ENCODE measurements at places on chromosomes 16 and 17.
A peak's percentile ranks its signal among the peaks of the same experiment; 100 is the strongest.

GRCh38 chr17:77450742-77451244 is 310.0 kb downstream of the SEC14L1 start:
- DNase-seq, result no peak

- no peak for DNase-seq
These were observed 604 bp downstream of the HS3ST3B1 start for GRCh38 chr17:14301279-14302090.

DNA sequence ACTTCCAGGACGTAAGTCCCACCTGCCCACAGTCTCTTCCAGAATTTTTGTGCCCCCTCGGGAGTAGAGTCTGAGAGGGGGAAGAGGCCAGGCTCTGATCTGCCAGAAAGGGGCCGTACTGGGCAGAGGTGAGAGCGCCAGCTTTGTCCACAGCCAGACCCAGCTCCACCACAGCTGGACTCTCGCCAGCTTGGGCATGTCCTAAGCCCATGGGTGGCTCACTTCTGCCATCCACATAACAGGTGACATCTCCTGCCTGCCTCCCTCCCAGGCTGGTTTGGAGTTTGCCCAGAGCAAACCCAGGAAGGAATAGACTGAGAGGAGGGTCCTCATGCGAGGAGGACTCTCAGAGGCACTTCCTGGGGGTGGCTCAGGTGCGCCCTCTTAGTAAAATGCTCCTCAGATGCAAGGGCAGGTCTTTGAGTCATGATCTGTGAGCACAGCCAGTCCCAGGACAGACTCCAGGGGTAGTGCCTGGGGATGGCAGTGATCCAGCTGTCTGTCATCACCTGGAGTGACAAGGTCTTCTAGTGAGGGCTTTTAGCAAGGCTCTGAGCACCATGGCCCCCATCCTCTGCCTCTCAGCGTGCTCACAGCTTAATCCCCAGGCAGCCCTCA is 89.2 kb downstream of the AMFR start:
- DNase-seq, result no peak

DNA sequence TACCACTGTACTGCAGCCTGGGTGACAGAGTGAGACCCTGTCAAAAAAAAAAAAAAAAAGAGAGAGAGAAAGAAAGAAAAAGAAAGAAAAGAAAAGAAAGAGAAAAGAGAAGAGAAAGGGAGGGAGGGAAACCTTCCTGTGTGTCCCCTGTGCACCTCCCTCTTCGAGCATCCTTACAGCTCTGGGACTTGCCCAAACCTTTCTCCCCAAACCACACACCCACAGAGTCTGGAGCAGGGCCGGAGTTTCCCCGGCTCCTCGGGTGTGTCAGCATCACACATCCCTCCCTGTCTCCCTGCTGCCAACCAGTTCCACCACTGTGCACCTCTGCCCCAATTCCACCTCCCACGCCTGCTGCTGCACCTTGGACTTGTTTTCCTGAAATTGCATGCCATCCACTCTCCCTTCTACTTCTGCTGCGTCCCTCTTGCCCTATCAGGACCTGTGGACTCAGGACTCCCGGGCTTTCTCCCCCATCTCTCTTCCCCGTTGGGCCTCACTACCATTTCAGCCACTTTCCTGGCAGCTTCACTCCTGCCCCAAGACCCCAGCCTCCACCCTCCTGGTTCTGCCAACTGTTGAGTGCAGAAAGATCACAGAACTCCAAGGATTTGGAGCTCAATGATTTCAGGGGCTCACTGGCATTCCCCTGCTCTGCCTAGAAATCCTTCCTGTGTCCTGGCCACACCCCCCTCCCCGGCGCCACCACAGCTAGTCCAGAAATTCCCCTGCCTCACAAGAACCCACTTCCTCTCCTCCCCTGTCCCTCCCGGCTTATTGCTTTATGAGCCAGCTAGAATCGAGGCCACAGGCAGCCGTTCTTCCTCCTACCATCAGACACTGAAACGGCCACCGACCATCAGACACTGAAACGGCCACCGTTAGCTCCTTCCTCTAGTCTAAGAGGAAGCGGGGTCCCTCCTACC is 3.7 kb upstream of the CDK3 start:
- DNase-seq, result no peak

DNA sequence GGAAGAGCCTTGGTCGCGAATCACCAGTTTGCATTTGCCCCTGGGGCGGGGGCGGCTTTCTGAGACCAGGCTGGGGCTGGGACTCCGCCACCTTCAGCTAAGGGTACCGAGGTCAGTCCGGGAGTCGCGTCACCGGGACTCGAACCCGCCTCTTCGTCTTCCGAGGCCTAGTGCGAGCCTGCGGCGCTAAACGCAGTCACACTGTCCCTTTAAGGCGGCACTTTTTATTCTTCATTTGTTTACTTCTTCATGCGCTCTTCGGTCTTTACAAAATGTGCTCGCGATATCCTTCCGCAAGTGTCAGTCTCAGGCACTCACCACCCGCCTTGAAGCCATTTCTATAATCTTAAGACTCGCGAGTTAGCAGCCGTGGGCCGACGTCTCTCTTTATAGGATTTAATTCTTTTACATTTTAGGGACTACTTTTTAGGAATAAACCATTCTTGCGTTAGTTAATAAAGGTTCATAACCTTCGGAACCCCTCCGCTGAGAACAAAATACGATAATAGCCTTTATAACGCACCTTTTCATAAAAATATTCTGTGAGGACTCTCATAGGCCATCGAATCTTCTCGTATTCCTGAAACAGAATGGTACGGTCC is 593 bp upstream of the HEXIM1 start:
- DNase-seq, result peak; percentile 97

- no peak for DNase-seq
These were observed 41.4 kb downstream of the FOXK2 start for GRCh38 chr17:82560802-82561428.

DNA sequence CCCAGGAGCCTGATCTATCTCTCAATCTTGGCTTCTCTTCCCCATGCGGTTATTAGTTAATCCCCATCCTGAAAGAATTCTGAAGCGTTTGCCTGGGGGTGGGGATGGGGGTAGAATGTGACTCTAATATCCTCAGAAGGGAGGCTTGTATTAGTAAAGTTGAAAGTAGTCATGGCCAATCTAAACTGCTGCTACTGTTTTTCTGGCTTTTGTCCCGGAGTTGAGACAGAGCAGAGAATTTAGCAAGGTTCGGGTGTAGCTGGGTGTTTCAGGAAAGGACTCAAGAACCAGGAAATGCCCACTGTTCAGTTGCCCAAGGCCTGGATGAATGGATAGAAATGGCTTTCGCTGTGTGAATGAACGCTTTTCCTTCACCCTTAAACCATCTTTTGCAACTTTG is 17.6 kb upstream of the ITGAM start:
- DNase-seq, result no peak

DNA sequence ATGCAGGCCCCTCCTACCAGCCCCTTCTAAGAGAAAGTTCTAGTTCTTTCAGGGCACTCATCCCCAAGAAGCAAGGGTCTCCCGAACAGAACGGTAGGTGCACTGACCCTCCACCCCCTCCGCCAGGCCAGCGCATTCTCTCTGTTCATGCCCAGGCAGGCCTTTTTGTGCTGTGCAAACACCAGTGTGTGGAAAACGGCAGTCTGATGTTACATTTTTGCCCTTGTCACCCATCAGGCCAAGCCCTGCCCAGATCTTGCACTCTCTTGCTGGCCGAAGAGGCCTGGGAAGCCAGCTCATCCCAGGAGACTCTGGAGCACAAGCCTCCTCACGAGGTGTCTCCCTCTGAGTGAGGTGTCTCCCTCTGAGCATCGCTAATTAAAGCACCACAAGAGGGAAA is 16.1 kb upstream of the MTSS2 start:
- peak; percentile 15 for DNase-seq

- no peak for DNase-seq
These were observed 390.3 kb upstream of the CCL2 start for GRCh38 chr17:33864758-33865229.

GRCh38 chr16:20611350-20611902 is 35.3 kb upstream of the ACSM2B start:
- peak; percentile 89 for DNase-seq

- no peak for DNase-seq
These were observed 77.7 kb downstream of the AATF start for GRCh38 chr17:37026531-37026869.

- DNase-seq, result no peak
These were observed 22.7 kb downstream of the UTS2R start for GRCh38 chr17:82394278-82394677.

DNA sequence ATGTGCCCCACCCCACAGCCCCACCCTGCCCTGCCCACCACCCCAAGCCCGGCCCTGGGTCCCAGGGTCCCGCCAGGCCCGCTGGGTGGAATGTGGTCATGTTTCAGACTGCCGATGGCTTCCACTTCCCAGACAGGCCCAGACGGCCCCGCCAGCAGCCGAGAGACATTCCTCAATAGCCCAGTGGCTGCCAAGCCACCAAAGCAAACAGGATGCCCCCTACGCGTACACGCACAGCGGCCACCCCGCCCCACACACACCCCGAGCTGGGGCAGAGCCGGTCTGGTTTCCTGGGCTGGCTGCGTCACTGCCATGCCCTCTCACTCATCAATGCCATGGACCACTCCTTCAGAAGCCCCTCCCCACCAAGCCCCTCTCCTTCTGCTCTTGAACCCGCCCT is 1.2 kb upstream of the KRT17 start:
- no peak for DNase-seq

DNA sequence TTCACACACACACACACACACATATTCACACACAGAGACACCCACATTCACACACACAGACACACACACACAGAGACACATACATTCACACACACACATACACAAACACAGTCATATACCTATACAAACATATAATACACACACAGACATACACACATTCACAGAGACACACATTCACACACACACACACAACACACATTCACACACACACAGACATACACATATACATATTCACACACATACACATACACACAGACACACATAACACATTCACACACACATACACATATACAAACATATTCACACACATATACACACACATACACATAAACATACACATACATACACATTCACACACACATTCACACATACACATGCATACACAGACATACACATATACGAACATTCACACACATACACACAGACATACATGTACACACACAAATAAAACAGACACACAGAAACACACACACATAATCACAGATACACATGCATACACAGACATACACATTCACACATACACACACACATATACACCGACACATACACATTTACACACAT is 7.9 kb downstream of the PRCD start:
- DNase-seq, result no peak

- no peak for DNase-seq
These were observed 36.8 kb downstream of the HS3ST3B1 start for GRCh38 chr17:14337596-14338079.

DNA sequence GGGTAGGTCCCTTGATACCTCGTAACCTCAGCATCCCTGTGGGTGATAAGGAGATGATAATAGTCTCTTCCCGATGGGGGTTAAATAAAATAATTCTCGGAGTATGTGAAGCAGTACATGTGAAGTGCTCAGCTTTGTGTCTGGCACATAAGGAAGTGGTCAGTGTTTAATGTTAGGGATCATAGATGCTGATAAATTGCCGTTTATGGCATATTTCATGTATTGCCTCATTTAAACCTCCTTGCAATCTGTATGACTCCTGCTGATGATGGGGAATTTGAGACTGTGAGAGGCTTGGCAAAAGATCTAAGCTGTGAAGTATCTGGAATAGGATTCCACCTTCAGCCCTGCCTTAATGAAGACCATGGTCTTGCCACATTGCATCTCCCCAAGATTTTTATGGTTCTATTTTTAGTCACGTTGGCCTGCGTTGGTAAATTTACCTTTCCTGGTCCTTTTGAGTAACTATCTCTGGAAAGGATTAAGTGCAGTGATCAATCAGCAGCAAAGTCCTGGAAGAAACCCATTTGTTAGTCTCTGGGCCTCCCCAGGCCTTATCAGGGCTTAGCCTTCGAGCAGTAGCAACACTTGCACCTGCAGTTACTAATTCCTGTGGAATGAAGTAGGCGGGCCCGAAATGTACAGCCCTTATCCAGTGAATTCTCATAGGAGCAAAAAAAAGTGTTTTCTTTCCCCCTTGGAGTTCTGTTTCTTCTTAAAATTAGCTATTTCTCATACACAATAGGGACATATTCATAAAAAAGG is 144.9 kb downstream of the WWOX start:
- DNase-seq, result no peak

DNA sequence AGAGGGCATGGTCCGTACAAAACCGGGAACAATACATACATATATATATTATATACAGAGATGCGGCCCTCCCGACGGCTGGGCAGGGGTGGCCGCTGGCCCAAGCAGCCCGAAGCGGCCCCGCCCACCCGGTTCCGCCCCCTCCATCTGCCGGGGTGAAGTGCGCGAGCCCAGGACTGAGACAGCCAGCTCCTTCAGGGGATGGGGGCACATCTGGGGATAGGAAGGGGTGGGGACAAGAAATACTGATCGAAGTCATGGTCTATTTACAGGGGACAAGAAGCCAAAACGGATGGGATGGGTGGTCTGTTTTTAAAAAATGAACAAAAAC is 3.8 kb upstream of the SAMD14 start:
- DNase-seq, result no peak

- DNase-seq, result peak; percentile 98
These were observed 112.1 kb downstream of the SNX11 start for GRCh38 chr17:48219617-48220016.

DNA sequence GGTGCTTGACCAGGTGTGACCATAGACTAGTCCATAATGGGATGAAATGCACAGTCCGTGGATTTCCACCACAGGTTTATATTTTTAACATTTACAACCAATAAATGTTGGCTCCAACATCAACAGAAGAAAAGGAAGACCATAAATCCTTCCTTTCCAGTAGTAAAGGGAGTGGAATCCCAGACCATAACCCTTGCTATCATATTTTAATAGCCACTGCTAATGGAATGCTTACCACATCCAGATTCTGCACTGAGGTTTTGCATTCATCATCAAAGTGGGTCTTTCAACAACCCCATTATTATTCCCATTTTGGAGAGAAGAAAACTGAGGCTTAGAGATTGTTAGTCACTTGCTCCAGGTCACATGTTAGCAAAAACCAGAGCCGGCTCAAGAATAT is 106.7 kb downstream of the FOXL1 start:
- no peak for DNase-seq

DNA sequence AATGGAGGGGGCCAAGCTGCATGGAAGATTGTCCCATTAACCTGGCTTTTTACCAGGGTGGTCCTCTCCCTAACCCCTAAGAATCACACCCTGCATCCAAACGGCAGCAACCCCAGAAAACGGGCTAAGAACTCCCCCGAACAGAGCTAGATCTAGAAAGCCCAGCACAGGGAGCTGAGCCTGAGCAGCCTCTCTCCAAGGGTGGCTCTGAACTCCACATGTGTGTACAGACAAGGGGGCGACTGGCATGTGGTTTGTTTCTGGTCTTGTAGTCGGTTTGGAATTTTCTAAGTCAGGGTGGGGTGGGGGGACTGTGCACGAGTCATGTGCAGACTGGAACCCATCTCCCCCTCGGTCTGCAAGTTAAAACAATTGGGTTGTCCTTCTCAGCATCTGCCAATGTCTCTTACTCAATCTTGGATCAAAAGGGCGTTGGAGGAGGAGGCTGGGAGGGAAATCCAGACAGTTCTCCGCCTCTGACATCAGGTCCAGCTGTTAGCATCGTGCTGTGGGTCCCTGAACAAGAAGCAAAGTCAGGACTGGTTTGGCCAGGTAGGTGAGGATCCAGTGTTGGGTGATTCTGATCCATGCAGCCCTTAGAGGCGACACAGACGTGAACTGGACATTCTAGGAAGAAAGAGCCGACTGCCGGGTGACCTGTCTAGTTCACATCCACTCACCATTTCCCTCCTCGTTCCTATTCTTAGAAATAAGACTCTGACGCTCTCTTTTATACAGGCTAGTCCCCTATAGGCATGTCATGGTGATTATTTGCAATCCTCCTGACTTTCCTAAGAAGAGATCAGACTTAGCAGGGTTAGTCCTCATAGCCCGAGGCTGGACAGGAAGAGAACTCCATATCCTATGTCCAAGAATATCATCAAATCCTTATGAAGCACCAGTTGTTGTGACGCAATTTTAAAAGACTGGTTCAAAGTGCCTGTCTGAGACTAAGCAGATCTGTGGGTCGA is 381.8 kb downstream of the SOX9 start:
- no peak for DNase-seq

All from NCI-H510A treated with DMSO at 0.1 percent for 48 hours (cell line).